ENCODE measurements at places on chromosomes 4 and X.

DNA sequence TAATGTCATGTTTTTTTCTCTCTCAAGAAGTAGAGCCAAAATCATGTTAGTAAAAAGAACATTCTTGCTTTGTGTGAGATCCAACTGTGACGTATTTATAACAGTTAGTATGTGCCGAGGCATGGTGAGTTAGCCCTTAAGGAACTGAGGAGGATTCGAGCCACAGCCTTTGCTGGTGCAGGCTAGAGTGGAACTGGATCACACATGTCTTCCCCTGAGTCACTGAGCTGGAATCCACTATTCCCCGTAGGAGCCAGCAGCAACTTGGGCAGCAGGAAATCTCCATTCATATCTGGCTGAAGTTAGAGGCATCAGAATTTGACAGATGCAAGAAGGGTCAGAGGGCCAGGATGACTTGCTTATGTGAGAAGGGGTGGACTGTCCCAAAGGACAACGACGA lies 144.6 kb upstream of the KIT start:
- no peak for DNase-seq

- peak; percentile 68 for DNase-seq
Measured at GRCh38 chr4:88291003-88291402, 6.6 kb upstream of the PPM1K start.

DNA sequence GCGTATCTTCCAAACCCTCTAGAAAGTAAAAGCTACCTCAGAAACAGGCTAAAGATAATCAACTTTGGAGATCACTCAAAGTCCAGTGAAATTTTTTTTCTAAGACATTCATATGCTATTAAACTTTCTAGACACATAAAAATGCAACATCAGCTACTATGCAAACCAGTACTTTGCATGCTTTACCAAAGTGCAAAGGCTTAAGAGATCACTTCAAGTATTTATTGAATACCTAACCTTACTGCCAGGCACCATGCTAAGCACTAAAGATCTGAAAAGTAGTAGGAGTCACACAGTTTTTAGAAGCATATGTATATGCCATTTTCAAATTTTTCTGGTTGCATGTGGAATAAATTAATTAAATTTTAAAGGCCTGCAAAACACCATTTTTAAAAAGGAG lies 115.8 kb downstream of the THOC2 start:
- no peak for DNase-seq

DNA sequence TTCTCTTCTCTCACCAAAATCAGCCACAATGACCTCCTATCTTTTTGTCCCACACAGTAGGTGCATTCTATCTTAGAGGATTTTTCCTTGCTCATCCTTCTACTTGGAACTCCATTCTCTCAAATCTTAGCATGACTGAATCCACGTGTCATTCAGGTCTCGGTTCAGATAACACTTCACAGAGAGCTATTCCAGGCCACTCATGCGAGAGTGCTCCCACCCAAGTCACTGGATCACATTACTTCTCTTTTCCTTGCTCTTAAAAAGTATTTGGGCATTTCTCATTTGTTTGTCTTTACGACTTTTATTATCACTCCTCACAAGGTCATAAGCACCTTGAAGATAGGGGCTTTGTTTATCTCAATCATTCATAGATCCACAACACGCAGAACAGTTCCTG lies 647.5 kb upstream of the TENM3 start:
- no peak for DNase-seq

DNA sequence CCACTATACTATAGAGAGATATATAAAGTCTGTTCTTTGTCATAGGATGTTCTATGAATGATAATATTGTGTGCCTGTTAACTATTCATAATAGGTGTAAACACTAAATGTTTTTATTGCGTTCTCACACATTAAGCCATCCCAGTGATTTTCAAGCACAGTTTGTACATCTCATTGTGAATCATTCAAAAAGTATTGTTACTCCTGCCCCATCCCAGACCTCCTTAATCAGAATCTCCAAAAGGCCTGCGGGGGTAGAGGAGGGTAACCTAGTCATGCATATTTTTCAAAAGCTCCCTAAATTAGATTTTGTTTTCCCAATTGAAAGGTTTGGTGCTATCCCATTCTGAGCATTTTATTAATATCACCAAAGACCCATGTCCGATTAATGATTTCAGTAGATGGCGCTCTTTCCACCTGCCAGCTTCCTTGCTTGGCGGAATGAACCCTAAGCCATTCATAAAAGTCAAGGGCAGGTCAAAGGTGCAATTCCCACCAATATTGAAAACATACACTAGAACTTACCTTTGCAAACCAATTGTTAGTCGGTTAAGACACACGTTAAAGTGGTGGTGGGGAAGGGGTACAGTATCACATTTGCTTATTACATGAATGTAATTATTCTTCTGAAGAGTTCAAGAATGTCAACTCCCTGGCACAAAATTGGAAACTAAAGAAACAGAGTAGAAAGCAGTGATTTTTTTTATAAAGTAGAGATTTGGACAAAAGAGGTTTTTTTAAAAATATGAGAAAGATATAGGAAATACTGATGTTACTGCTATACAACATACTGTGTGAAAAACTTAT lies 5.8 kb upstream of the TET2 start:
- DNase-seq: no peak

DNA sequence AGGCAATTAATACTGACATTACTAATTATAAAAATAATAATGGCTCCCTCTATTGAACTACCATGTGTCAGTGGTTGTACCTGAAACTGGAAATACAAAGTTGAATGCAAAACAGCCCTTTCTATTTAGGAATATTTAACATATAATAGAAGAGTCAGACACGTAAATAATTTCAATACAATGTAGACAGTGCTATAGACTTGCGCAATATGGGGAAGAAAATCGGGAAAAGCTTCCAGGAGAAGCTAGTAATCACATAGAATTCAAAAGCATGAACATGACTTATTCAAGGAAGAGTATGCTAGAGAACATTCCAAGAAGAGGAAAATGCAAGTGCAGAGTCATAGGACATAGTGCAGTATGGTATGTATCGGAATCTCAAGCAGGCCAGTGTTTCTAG lies 408.9 kb upstream of the FTHL17 start:
- no peak for DNase-seq

Data from left lung (tissue), 14 donors.